Activated T-cell treated with anti-CD3 and anti-CD28 coated beads, Interleukin-2, amount 50 U/mL, for 24 hours (primary cell): ENCODE measurements at places on chromosomes 5 and 9.

DNA sequence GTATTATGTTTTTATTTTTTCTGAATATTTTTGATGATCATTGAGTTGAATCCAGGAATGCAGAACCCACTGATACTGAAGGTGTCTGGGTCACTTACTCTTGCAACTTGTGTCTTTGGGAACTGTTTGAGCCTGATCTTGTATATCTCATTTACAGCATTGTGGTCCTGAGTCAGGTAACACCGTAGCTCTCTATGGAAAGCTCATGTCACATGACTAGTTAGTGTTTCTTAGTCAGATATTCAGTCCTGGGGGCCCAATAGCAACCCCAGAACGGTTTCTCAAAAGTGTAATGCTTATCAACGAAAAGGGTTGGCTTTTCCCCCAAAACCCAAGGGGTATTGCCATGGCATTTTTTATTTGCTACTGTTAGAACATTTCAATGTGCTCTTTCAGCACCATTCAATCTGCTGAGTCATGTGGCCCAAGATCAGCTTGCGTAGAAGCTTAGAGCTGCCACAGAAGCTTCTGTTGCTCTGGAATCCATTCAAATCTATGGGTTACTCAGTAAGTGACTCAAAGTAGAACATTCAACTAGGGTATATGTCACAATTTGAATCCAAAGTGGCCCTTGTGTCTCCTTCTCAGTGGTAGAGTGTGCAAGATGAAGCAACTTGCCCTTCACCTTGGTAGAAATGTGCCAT, 12.1 kb upstream of the PTAR1 start:
- no peak for DNase-seq

DNA sequence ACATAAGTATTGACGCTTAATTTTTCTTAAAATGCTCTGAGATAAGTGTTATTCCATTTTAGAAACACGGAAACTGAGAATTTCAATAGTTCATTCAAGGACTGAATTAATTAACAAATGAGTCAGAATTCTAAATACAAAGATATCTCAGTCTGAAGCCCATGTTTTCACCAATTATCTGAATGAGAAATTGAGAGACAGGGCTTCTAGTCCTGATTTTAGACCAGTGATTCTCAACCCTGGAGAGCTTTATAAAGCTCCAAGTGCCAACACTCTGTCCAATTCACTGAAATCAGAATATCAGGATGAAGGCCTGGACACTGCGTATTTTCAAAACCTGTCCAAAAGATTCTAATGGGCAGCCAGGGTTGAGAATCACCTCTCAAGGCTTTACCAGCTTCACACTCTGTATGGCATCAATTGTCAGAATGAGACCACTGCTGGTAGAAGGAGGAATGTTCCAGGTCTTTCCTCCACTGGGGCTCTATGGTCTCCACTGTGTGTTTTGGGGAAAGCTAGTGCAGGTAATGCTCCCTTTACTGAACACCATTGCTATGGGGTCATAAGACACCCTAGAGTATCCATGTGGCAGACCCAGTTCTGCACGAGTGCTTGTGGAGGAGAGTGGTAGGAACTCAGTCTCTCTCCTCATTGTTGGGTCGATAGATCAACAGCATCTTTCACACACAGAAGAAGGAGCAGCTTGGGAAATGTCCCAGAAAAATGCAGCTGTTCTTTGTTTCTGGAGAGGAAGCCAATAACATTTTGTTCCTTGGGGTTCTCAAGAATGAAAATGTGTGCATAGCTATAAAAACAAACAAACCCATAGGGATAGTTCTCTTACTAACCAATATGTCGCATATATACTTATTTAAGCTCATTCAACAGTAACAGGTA, 99.7 kb upstream of the OSMR start:
- DNase-seq = no peak

DNA sequence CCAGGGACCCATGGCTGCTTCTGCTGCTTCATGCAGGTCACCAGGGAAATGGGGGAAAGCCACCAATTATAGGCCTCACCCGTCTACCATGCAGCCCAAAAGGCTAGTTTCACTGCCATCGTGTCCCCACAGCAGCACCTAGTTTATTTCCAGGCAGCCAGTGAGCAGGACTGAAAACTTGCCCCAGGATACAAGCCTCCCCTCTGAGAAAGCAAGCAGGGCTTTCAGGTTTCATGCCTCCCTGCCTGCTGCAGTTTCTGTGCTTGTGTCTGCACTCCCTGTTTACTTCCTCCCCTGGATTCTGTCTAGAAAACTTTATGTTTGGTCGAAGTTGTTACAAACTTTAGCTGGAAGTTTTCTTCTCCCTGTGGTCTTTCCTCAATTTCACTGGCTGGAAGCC, 319.1 kb downstream of the ANXA1 start:
- no peak for DNase-seq

DNA sequence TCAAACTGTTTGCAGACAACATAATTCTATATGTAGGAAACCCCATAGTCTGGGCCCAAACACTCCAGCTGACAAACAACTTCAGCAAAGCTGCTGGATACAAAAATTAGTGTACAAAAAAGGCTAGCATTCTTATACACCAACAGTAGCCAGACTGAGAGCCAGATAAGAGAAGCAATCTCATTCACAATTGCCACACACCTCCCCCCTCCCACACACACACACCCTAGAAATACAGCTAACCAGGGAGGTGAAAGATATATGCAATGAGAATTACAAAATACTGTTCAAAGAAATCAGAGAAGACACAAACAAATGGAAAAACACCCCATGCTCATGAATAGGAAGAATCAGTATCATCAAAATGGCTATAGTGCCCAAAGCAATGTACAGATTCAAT, 9.0 kb downstream of the MTREX start:
- DNase-seq = no peak

GRCh38 chr9:101455656-101456240, 20.2 kb upstream of the ALDOB start:
- DNase-seq = no peak

GRCh38 chr9:136625101-136626065, 37.3 kb upstream of the EGFL7 start:
- no peak for DNase-seq

- no peak for DNase-seq
Measured at GRCh38 chr9:3850098-3850497, 324.3 kb upstream of the RFX3 start.

DNA sequence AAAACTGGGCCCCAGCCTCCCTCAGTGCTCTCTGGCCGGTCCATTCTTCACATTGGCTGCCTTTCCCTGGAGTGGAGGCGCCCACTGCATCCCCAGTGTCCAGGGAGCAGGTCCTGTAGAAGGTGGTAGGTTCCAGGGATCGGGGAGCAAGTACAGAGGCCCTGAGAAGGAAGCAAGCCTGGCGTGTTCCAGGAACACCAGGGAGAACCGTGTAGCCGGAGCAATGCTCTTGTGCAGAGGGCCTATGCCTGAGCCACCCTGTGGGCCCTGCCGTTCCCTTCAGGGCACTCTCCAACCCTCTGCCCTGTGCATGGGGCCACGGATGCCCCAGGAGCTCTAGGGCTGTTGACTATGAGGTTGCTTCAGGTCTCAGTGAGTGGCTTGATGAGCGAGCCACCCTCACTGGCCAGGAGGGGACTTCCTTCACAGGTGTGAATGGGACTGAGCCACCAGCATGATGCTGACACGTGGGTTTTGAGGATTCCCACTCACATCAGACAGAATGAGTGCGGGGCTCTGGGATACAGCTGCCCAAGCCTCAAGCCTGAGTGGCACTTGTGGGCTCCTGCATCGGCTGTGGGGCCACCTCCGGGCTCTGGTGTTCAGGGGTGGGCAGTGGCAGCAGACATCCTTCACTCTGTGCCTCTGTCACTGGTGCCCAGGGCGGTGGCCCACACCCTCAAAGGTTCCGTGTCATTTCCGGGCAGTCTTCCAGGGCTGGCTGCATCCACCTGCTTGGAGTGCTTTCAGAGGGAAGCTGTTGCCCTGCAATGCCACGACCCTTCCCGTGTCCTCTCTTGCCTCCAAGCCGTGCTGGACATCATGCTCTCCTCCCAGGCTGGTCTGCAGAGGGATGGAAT, 54.4 kb downstream of the ADAMTS2 start:
- DNase-seq = no peak

DNA sequence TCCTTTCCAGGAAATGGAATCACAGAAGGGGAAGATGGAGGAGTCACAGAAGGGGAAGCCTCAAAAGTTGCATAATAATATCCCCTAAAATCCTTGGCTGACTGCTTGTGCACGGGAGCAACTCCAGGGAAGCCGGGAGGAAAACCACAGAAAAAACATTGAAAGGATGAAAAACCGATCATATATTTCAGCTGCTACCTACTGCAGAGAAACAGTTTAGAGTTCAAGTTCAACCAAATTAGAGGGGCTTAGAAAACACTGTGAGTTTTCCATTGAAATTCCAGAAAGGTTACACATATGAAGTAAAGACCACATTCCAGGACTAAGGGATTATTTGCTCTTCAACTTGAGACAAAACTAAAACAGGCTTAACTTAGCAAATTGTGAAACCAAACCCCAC, 37.6 kb upstream of the MTAP start:
- DNase-seq = no peak

- DNase-seq = no peak
Measured at GRCh38 chr5:7878381-7878873, 9.5 kb downstream of the MTRR start.

DNA sequence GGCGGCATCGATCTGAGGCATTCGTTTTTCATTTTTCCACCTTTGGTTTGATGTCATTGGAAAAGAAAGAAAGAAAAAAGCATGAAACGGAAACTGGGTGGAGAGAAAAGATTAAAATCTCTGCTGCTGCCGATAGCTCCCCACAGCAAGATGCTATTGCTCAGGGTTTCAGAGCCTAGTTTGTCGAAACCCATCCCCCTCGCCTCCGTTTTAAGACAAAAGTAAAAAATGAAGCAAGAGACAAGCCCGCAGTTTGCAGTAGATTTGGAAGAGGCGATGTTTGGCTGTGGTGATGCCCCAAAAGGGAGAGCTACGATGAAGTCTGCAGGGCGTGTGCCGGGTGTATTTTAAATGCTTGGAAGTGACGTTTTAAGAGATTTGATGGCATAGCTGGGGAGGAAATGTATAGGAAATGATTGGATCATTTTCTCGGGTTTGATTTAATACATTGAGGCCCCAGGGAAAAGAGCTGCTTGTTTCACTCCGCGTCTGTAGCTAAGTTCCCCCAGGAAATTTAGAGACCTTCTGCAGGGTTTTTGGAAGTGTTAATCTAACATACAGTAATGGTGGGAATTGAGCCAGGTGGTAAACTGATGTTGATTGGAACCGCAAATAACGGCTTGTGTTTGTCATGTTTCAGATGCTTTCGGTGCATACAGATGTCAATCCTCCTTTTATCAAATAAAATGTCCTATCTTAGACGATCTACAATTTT, 909 bp downstream of the NDFIP1 start:
- no peak for DNase-seq

GRCh38 chr5:43168175-43168574, 23.9 kb upstream of the NIM1K start:
- DNase-seq = no peak

DNA sequence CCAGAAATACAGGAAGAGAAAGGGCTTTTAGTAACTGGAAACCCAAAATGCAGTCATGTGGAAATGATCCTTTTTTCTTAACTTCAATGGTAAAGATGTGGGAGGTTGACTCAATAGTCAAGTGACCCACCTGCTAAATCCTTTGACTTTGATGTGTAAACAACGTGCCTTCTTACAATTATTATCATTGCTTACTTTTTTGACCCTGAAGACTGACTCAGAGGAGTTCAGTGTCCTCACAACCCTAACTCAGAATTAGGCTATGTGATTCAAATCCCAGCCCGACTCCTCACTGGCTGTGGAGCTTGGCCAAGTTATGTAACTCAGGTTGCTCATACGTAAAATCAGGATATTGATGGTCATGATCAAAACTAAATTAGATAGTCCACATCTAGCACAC, 27.9 kb downstream of the ANXA1 start:
- DNase-seq = no peak

GRCh38 chr9:124180557-124180956, 77.2 kb upstream of the NEK6 start:
- no peak for DNase-seq

DNA sequence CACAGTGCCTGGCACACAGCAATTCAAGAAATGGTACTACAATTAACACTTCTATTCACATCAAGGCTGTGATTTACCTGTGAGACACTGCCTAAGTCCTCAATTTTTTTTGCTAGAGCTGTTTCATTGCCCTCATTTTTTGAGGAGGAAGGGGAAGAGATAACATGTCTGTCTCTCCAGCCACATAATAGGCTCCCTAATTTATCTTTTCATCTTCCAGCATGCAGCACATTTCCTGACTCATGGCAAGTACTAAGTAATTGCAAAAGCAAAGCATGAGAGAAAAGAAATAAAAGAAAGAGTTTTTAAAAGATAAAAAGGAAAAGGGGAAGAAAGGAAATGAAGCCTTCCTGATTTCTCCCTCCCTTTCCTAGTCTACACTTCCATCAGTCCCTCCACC, 26.9 kb upstream of the RNF38 start:
- DNase-seq = no peak

DNA sequence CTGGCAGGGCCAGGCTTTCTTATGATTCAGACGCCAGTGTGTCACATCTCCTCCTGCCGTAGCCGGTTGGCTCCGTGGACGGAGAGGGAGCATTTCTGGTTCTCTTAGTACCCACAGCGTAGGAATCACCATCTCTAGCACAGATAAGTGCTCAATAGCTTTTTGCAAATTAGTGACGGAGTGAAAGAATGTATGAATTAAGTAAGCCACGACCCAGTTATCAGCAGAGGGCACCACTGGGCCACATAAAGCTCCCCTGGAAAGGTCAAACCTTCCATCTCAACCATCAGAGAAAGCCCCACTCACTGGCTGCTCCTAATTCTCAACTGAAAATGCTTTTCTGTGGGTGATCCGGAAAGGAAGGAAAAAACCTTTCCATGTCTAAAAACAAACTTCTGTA, 317.0 kb upstream of the ADCY2 start:
- no peak for DNase-seq

DNA sequence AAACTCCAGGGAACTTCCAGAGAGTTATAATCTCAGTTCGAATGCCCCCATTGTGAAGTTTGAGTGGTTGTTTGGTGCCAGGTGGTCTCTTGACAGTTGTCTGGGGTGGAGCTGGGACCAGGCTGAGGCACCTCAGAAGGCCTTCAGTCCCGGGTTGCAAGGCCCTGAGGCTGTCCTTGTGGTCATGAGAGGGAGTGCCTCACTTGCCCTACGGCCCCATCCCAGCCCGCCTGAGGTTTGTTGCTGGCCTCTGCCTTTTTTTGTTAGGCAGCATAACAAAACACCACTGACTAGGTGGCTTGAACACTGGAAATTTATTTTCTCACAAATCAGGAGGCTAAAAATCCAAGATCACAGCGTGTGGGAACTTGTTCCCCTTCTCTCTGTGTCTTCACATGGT, 73.0 kb upstream of the PAPPA start:
- DNase-seq = no peak

- no peak for DNase-seq
Measured at GRCh38 chr9:13628526-13628925, 349.0 kb upstream of the MPDZ start.

GRCh38 chr5:154202379-154203260, 12.1 kb downstream of the GALNT10 start:
- DNase-seq = peak; percentile 66

GRCh38 chr5:121949885-121950284, 11.9 kb upstream of the SRFBP1 start:
- DNase-seq = no peak
